Stimulated activated CD4-positive, alpha-beta T cell treated with anti-CD3 and anti-CD28 coated beads, Interleukin-15, amount 100 ng/mL, for 48 hours (primary cell): ENCODE measurements at places on chromosomes 1 and 21.

- no peak for DNase-seq
These were observed 46.1 kb downstream of the MEGF6 start for GRCh38 chr1:3564921-3565831.

- peak; percentile 88 for DNase-seq
These were observed 15.5 kb downstream of the PI4KB start for GRCh38 chr1:151311589-151312331.

- DNase-seq, result no peak
These were observed at the start of gene SEC16B for GRCh38 chr1:177969825-177970371. Gene SEC16B (minus strand): TSS chr1:177970058. CDS start chr1:177967981, 2,077 bp downstream.

DNA sequence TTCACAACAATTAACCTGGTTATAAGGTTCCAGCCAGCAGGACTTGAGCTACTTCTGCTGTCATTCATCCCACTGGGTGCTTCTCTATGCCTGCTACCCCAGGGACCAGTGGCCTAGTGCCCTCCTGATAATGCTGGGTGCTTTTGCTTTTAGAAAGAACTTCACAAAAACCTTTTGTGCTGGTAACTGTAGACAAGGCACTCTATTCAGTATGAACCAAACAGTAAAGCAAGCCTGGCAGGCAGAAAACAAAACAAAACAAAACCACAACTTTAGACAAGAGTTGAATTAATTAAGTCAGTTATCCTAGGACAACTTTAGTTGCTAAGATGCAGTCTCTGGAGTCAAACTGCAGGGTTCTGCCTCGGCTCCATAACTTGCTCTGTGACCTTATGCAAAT, 61.9 kb upstream of the ADGRL2 start:
- DNase-seq, result no peak

GRCh38 chr21:10464975-10465374, 56.4 kb upstream of the TPTE start:
- DNase-seq, result no peak

- no peak for DNase-seq
These were observed 22.3 kb upstream of the SPSB1 start for GRCh38 chr1:9270290-9270883.

GRCh38 chr21:34511181-34511580, 829 bp downstream of the KCNE1 start:
- DNase-seq, result no peak

GRCh38 chr1:195934817-195935553, 673.3 kb downstream of the KCNT2 start:
- DNase-seq, result no peak

DNA sequence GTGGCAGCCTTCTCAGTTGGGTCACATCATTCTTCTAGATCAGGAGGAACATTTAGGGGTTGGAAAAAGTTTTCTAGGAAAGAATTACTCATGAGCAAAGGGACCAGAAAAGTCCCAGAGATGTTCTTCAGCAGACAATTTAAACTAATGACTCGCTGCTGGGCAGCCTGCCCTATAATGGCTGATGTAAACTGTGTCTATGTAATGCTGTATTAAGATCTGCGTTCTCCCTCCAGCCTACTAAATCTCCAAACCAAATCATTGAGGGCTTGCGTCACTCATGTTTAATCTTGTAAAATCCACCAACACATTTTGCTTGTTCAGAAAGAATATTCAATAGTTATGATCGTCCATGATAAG, 92.1 kb downstream of the LRRC8C start:
- no peak for DNase-seq

- DNase-seq, result no peak
These were observed 307.3 kb downstream of the BRINP3 start for GRCh38 chr1:190170321-190170720.

DNA sequence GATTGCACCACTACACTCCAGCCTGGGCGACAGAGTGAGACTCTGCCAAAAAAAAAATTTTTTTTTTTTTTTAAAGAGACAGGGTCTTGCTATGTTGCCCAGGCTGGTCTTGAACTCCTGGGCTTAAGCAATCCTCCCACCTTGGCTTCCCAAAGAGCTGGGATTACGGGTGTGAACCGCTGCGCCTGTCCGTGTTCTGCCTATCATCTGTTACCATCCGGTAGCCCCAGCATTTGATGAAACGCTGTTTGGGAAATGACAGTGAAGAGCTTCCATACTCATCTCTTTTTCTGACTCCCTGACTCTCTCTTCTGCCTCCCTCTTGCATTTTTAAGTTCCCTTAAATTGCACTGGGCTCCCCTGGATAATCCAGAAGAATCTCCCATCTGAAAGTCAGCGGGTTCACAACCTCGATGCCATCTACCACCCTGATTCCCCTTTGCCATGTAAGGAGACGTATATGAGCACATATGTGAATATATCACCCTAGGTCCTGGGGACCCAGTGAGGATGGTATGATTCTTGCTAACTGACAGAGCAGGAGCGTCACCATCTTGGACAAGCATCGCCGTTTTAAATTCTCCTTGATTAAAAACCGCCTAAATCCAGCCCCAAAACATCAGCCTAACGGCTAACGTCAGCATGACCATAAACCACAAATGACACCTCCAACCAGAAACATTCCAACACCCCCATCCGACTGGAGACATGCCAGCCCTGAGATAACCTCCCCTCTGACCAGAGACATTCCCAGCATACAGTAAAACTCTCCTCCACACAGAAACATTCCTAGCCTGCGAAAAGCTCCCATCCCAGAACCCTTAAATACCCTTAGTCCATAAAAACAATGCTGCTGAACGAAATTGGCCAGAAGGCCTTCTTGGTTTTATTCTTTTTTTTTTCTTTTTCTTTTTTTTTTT, 12.4 kb downstream of the TNFRSF8 start:
- DNase-seq, result no peak

- DNase-seq, result no peak
These were observed 38.2 kb downstream of the TRAPPC10 start for GRCh38 chr21:44050276-44050675.

DNA sequence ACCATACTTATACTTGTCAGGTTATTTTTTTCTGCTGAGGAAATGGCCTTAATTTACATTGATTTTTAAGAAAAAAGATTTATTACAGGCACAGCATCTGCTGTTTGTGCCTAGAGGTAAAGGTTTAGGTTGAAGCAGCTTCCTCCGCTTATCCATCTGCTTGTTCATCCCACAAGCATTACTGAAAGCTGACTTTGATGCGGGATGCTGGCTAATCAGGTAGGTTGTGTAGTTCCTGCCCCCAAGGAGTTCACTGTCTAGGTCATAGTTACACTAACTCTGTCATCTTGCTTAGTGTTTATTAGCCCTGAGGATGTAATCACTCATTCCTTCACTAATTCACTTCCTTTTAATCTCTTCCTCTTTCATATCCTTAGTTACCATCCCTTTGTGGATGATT, 377.7 kb upstream of the KAZN start:
- DNase-seq, result no peak

DNA sequence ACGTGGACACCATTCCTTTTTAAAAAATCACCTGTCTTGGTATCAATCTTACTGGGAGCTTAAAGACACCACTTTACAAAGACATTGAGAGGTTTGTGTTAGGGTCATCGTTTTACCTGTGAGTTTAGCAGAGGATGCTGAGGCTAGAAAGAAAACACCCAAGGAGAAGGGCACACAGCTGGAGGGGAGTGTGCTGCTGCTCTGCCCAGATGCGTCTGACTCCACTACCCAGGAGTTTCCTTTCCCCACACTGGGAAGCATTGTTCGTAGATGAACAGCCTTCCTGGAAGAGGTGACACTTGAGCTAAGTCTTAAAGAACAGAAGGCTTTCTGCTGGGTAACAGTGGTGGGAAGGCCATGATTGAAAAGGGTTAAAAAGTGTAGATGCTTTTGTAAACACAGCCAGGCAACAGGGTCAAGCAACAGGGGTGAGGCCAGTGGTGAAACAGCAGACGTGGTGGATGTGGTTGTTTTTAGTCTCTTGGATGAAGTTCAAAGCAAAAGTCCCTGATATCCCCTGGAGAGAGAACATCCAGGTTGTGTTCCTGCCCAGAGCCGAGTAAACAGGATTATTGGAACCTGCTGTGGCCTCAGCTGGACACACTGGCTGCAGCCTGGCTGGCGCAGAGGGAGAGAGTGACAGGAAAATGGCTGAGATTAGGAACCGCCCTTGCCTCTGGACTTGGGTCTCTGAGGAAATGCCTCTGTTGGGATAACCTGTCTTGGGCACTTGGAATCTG, 198.6 kb upstream of the JUN start:
- no peak for DNase-seq

- no peak for DNase-seq
These were observed 602 bp upstream of the UFC1 start for GRCh38 chr1:161153176-161153575.

- no peak for DNase-seq
These were observed 30.5 kb downstream of the ZCCHC17 start for GRCh38 chr1:31327381-31327780.

- DNase-seq, result no peak
These were observed 19.8 kb upstream of the LBR start for GRCh38 chr1:225447650-225448089.

- no peak for DNase-seq
These were observed 355.7 kb upstream of the TMPRSS15 start for GRCh38 chr21:18759267-18759666.

- no peak for DNase-seq
These were observed 773 bp downstream of the CHD1L start for GRCh38 chr1:147243228-147243685.

GRCh38 chr1:17229379-17229778, 19.5 kb upstream of the PADI3 start:
- no peak for DNase-seq

DNA sequence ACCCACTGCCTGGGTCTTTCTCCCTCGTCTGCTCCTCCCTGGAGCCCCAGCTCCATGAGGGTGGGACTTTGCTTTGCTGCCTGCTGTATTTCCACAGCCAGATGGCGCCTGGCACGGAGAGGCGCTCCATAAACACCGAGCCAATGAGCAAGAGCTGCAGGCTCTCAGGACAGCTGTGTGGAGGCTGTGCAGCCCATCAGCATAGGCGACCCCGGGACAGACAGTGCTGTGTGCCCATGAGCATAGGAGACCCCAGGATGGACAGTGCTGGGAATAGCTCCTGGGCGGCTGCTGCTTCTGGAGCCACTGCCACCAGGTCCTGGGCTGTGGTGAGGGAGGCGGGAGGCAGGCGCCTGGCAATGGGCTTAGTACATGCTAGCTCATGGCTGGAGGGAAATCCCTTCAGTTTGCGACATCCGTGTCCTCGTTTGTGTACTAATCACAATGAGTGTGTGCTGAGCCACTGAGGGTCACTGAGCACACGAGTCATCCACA, 29.2 kb downstream of the CEP104 start:
- DNase-seq, result no peak

GRCh38 chr1:46458846-46459245, 30.8 kb upstream of the DMBX1 start:
- DNase-seq, result no peak

DNA sequence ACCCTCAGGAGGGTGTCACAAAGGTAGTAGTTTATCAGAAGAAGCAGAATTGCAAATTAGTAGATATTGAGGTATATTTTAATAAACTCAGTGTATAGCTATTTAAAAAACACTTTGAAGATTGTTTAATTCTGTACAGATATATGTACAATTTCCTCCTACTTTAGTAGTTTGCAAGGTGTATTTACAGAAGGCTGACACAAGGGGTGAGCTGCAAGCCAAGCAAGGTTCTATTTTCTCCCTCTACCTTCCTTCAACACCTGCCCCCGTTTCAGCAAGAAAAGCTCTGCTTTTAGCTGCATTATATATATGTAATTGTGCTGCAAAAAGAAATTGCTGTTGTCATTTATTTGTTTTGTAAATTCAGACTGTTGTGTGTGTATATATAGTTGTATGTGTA, 674.2 kb upstream of the PKN2 start:
- no peak for DNase-seq

DNA sequence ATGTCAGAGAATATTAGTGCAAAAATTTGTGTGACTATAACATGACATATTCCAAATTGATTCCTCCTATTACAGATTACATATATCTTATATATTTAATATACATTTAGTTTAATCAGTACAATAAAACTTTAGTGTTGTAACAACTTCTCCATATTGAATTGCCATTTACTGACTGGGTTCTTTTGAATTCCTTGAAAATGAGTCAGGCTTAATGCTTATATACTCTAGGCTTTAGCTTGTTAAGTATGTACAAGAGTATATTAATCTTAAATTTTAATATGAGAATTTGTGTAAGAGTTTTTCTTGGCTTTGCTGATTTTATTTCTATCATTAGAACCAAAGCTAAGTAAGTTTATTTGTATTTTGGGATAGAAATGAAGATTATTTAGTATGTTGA, 40.3 kb downstream of the XPR1 start:
- DNase-seq, result no peak

DNA sequence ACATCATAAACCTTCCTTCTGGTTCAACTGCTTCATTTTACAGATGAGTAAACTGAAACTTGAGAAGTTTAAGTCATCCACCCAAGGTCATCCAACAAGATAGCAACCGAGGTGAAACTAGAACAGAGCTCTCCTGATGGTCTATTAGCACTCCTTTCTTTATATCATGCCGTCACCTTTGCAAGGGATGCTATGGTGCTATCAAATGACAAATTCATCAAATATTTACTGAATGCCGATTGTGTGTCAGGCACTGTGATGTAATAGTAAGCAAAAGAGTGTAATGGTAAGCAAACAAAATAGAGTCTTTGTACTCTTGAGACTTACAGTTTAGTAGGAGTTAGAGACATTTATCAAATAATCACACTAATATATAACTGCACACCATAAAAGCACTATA, 14.0 kb upstream of the SGIP1 start:
- no peak for DNase-seq

DNA sequence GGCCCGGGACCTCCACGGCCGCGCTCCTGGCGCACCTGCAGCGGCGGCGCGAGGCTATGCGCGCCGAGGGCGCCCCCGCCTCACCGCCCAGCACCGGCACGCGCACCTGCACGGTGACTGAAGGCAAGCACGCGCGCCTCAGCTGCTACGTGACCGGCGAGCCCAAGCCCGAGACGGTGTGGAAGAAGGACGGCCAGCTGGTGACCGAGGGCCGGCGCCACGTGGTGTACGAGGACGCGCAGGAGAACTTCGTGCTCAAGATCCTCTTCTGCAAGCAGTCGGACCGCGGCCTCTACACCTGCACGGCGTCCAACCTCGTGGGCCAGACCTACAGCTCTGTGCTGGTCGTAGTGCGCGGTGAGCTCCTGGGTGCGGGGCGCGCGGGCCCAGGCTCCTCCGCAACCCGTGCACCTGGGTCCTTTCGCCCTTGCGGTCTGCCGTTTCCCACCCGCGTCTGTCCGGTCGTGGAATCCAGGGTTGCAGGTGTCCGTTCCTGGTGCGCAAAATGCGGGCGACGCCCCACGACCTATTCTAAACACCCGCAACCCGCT, 4.6 kb downstream of the OBSCN start:
- no peak for DNase-seq

DNA sequence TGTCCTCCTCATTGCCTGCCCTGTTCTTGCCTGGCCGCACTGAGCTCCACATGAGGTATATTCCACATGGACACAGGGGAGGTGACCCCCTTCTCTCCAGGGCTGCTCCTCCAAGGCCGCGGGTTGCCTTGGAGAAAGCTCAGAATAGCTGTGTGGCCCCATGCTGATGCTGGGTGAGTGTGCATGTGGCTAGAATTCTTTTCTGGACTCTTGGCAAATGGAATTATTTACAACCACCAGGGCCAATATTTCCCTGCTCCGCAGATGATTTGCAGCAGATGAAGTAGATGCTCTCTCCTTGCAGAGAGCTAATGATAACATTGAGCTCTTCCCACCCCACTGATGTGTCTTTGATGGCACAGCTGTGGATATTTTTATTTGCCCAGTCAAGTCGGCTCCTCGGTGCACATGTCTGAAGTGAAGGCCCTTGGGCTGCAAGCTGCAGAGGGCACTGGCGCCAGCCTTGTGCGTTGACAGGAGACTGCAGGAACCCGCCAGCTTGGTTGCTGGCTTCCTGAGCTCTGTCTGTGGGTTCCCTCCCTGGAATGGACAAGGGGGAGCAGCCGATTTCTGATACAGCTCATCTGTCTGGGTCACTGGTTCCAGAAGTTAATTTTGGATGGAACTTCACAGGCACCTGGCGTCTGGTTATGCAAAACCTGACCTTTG, 404.7 kb upstream of the VAMP3 start:
- DNase-seq, result no peak
